Natural killer cell (primary cell): ENCODE measurements at places on chromosomes 13 and 19. TPM values are rescaled to one million over a fixed set of nuclear protein-coding genes. Genes with fewer than 3 reads are reported as not detected.

DNA sequence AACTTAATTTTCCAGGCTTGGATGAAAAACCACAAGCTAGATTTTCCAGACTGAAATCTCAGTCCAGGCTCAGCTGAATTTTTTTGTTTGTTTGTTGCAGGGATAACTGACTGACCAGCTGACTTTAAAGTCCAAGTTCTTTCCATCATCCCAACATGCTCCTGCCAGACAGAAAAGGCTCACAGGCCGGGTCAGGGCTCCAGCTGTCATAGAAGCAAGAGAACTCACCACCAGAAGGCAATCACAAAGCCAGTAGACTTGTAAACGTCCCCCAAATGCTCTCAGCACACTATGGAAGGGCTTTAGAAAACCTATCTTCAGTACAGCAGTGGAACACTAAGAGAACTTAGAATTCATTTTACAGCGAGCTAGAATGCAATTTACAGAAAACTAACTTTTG, 25.5 kb downstream of the DCLK1 start:
- no peaks in the 10 kb centered on the region for H3K27me3 ChIP-seq
- DNase-seq = no peak
- no peaks in the 10 kb centered on the region for H3K4me1 ChIP-seq

DNA sequence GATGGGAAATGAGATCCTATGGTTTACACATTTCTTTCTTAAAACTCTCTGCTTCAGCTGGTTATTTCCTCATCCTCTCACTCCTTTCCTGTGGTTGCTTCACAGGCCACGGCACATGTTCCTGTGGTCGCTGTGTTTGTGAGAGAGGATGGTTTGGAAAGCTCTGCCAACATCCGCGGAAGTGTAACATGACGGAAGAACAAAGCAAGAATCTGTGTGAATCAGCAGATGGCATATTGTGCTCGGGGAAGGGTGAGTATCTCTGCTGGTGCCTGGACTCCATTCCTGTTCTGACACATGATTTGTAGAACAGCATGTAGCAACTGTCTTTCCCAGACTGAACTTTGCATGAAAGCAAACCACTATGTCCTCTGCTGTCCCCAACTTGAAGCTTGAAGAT, 254.2 kb downstream of the ITGBL1 start:
- no peak for DNase-seq
- peaks cover 3% of the 10 kb centered on the region for H3K4me1 ChIP-seq
- no peaks in the 10 kb centered on the region for H3K27me3 ChIP-seq
- H3K27ac ChIP-seq = no peak overlapping the region
- no peak overlapping the region for H3K4me3 ChIP-seq

GRCh38 chr13:84265257-84265764, 383.0 kb upstream of the SLITRK1 start:
- no peak for DNase-seq
- H3K27ac ChIP-seq = no peak overlapping the region
- H3K4me3 ChIP-seq = no peak overlapping the region
- no peaks in the 10 kb centered on the region for H3K36me3 ChIP-seq

GRCh38 chr19:32178401-32178800, 167.0 kb upstream of the ZNF507 start:
- H3K36me3 ChIP-seq = no peaks in the 10 kb centered on the region
- H3K4me3 ChIP-seq = no peak overlapping the region
- H3K27ac ChIP-seq = no peak overlapping the region
- no peaks in the 10 kb centered on the region for H3K4me1 ChIP-seq
- no peak for DNase-seq
- H3K27me3 ChIP-seq = no peaks in the 10 kb centered on the region

GRCh38 chr13:47798906-47799305, 202.2 kb downstream of the SUCLA2 start:
- no peaks in the 10 kb centered on the region for H3K36me3 ChIP-seq
- H3K4me1 ChIP-seq = no peaks in the 10 kb centered on the region
- H3K27ac ChIP-seq = no peak overlapping the region
- DNase-seq = no peak
- H3K4me3 ChIP-seq = no peak overlapping the region

Gene MATK
- 353 TPM for total RNA-seq

Gene ZNF701
- 27.4 TPM for total RNA-seq

Gene KLC3
- total RNA-seq = not detected

Gene PLK5
- total RNA-seq = not detected

Gene ACP5
- total RNA-seq = 20.3 TPM
